ENCODE measurements at places on chromosomes 2 and 18. TPM values are rescaled to one million over a fixed set of nuclear protein-coding genes. Genes with fewer than 3 reads are reported as not detected.

The POLR1B gene
- total RNA-seq: 29.8 TPM

The VSNL1 gene
- 1.4 TPM for total RNA-seq

The DSEL gene
- 5.7 TPM for total RNA-seq

The GALNT5 gene
- total RNA-seq: 0.06 TPM

The GRHL1 gene
- total RNA-seq: 8.3 TPM

The DUSP2 gene
- 6.3 TPM for total RNA-seq

The CERKL gene
- 2.1 TPM for total RNA-seq

The MYO5B gene
- total RNA-seq: 24.8 TPM

The GNLY gene
- total RNA-seq: 2.6 TPM

The GCKR gene
- total RNA-seq: 3.3 TPM

The GPR45 gene
- total RNA-seq: not detected

The DSC2 gene
- 1.2 TPM for total RNA-seq

The LCLAT1 gene
- 34.9 TPM for total RNA-seq

The SERPINB10 gene
- total RNA-seq: not detected

The FN1 gene
- 66.3 TPM for total RNA-seq

The SLC35G4 gene
- total RNA-seq: not detected

The ANKRD53 gene
- 10.6 TPM for total RNA-seq

The MROH2A gene
- total RNA-seq: 10.7 TPM

The C2orf78 gene
- total RNA-seq: 3.5 TPM

The UGT1A10 gene
- total RNA-seq: 0.31 TPM
